ENCODE measurements at places on chromosomes 11 and 22.

GRCh38 chr11:63837027-63837688 lies 1.8 kb upstream of the MARK2 start:
- DNase-seq = peak; percentile 26

GRCh38 chr11:72772059-72772458 lies 19.9 kb upstream of the ARAP1 start:
- no peak for DNase-seq

DNA sequence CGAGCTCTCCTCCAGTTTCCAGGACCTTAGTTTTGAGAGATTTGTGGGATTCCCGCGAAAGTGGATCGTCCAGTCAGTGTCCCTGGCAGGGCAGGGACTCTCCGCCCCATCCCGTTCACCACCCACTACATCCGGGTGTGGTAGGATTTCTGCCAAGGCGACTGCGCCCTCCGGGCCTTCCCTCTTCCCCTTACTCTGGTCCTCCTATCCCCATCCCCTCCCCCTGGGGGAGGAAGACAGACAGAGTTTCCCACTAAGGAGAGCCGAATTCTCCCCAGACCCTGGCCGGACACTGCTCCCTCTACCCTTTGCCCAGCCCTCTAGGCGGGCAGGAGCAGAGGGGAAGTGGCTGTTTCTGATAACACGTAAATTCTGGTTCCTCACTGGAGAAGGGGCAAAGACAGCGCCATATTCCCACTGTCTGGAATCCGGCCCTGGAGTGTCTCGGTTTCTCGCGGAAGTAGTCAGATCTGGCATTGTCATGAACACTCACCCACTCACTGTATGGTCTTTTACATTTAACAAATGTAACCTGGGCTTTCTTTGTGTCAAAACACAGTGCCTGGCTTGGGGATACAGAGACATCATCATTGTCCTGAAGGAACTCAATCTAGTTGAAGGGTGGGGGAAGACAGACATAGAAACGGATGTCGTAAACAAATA lies 1.1 kb upstream of the NECTIN1 start:
- DNase-seq = no peak

DNA sequence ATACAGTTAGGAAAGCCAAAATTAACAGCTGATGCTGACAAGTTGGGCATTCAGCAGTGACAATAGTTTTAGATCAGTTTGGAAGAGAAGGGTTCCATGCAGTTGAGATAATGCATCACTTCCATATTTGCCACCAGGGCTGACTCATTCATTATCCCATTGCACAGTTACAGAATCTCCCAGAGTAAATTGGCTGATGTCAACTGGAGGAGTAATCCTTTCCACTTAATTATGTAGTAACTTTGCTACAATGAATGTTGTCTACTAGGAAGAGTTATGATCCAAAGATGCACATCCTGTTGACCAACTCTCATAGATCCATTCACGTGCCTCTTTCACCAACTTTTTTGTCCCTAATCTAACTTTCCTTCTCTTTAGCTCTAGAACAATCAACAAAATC lies 123.3 kb upstream of the LUZP2 start:
- no peak for DNase-seq

DNA sequence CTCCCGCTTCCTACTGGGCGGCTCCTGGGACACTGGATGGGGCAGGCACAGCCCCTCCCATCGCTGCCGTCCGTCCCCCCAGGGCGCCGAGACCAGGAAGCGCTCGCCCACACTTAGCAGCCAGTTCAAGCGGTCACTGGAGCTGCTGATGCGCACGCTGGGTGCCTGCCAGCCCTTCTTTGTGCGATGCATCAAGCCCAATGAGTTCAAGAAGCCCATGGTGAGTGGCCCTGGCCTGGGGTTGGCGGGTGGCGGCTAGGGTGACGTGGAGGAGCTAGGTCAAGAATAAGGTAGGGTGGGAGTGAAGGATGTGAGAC lies 44.6 kb downstream of the MYO7A start:
- no peak for DNase-seq

DNA sequence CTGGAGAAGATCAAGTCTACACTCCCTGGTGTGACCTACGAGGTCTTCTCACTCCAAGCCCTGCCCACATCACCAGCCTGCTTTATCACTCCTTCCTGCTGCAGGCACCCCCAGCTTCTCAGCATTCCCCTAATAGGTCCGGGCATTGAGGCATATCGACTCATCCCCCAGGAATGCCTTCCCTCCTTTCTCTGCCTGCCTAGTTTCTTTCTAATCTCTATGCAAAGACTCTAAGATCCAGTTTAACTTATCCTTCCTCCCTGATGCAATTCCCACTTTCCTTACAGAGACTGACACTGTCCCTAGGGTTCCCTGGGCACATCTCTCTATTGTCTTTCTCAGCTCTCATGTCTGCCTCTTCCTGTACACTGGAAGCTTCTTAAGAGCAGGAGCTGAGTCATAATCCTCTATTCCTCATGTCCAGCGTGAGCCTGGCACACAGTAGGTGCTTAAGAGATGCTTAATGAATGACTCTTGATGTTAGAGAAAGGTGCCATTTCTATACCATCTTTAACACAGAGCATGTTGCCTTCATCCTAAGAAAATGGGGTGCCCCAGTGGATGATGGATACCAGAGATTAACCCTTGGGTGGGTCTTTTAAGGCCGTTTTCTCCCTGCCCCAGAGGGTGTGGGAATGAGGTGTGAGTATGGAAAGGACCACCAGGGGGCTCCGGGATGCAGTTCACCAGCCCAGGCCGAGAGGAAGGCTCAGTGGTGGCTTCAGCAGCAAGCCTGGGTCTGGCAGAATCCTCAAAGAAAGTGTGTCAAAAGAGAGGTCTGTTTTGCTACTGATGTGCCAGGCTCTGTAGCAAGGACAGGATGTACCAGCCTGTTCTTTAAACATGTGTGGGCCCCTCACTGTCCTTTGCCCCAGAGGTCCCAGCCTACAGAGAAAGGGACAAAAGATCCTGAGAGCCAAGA lies 34.7 kb downstream of the PARVA start:
- DNase-seq = peak; percentile 11

DNA sequence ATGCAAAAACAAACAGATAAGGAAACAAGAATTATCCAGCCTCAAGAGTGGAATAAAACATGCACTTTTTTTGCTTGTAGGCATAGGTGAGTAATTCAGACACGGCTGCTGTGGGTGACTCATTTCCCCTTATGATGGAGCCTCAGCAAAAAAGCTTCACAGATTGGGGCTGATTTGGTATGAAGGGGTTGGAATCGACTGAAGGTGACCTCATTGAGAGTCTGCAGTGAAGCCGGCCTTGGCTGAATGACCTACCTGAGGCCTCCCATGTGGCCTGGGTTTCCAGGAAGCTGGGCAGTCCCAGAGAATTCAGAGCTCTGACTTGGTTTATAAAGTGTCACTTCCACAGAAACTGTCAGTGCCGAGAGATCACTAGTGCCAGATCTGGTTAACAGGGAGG lies 34.2 kb upstream of the VPREB1 start:
- no peak for DNase-seq

DNA sequence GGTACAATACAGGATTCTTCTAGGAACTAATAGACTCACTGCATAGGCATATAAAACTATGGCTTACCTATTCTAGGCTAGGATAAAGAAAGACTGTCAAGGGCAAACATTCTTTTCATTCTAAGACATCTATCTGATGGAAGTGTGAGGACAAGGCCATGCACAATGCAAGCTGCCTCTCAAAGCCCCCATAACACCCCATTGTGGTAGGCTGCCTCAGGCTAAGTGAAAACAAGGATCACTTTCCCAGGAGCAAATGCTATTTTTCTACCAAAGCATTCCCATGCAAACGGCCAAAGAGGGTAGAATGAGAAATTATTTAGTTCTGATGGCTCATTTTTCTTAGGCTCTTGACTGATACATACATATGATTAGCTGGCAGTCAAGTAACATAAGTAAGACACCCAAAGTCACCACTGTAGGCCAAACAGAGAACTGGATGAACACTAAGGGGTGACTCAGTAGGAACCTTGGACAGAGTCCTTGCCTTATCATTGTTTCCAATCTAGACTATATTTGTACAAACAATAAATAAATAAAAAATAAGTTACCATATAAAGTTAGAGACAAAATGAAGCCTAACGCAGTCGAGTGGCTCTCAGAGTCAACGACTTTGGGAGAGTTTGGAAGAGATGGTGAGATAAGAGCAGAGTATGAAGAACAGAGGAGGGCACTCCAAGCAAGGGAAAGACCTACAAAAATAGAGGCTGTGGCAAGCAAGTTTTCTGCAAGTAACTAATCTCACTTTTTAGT lies 303.6 kb downstream of the SBF2 start:
- no peak for DNase-seq

- DNase-seq = no peak
Measured at GRCh38 chr11:44235765-44236201, 74.2 kb downstream of the ALX4 start.

Data from NCI-H1436 treated with DMSO at 0.1 percent for 48 hours (cell line).